ENCODE measurements at places on chromosomes 5 and 9. TPM values are rescaled to one million over a fixed set of nuclear protein-coding genes. Genes with fewer than 3 reads are reported as not detected.

GFI1B gene
- 0.25 TPM for total RNA-seq

SWI5 gene
- total RNA-seq = 19.6 TPM

GRCh38 chr5:99879791-99880511 lies 655.2 kb upstream of the FAM174A start:
- DNase-seq = no peak

GRCh38 chr5:73447530-73448462 lies 781 bp downstream of the FOXD1 start:
- peak; percentile 57 for DNase-seq
